ENCODE measurements at places on chromosomes 16 and 17.

DNA sequence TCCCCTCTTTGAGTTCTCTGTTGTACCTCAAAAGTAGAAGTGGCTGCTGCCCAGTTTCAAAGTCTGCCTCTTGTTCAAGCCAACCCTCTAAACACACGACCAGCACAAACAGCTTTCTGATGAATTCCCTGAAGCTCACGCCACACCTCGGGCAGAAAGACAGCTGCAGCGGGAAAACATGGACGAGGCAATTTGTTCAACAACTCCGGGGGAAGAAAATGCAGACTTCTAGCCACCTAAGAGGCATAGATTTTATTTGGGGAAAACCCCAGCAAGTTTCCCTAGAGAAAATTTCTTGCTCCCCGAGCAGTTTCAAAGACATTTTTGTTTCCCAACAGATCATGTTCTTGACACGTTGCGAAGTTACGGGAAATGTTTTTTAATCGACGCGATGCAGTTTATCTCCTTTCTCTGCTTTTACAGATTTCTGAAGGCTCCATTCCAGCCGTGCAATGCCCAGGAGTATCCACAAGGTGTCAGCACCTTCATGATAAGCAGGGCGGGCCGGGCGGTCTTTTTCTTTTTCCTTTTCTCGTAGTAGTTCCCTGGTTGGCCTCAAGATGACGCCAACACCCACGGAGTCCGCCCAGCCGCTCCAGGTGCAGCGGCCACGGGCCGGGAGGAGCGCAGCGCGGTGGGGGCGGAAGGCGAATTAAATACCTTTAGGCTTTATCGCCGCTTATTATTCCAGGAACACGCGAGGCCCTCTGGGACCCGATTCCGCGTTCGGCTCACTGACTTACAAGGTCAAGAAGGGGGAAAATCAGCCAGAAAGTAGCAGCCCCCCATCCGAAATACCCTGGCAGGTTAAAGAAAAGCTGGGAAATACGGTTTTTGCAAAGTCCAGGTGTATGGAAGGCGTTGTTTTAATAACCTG, 2.9 kb upstream of the FOXC2 start:
- DNase-seq: no peak

DNA sequence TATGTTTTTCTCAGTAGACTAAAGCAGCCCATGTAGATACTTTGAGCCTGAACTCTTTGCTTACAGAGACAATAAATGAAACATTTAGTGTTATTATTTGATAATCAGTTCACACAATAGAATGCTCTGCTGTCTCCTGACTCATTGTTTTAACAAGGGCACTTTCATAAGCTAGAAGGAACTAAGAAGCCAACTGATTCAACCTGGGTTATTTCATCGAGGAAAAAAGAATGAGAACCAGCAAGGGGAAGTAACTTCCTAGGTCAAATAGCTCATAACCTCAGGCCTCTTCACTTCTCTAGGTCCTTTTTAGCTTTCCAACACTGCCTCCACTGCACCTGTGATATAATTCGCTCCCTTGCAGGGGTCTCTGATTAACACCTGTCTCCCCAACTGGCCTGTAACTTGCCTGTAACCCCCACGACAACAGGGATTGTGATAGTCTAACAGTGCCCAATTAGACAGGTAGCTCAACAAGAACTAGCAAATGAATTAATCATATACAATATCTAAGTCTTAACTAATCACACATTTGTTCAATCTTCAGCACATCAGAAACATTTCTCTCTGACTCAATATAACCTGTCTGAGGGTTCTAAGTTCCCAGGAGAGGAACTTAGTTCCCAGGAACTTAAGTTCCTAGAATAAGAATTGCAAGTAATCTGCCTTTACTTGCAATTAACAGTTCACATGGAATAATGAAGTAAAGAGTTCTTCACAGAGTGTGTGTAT, 34.8 kb downstream of the RFFL start:
- no peak for DNase-seq

DNA sequence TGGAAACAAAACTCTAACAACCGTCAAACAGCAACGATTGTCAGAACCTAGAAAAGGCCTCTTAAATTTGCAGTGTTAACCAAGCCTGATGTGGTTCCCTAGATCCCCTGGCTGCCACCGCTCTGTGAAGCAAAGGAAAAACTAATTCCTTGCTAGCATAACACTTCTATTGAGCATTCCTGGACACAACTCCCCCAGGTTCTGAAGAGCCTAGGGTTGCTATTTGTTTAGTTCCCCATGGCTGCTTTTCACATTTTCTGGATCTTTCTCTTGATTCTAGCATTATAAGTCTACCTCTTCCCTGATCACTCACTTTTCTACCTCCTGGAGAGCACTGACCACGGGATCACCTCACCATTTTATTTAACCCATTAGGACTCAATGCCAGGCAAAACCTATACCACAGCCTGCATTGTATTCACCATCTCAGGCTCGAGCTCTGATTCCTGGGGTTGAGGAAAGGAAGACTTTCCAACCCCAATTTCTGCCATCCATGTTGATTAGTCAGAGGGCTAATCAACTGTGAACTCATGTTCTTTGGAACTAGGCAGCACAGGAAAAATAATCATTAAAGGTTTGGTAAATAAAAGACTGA, 692 bp upstream of the KCNJ16 start:
- no peak for DNase-seq

DNA sequence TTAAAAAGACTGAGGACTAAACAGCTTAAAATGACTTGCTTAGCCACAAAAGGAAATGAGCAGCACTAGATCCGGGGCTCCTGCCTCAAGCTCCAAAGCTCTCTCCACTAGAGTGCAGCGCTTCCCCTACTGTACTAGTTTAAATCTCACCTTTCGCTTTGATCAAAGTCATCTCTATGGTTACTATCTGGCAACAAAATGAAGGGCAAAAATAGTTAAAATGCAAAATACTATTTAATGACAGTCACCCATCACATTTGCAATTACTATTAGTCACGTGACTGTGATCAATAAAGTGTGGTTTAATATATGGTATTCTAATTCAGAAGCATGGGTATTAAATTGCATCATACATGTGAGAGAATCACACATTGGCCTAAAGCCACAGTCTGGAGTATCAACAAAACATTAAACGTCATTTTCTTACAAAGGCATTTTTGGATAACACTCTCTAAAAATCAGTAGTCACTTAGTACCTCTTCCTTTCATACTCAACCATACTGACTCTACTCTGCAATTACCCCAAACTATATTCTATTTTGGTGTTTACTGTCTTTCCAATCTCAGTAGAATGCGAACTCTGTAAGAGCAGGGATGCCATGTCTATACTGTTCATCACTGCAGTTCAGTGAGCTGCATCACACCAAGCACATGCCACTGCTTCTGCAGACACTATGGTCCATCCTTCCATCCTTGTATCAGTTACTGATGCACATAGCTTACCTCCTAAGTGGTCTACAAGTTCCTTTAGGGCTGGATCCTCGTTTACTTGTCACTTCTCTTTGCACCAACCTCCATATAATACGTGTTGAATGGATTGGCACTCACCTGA, 6.2 kb downstream of the PSMD12 start:
- DNase-seq: no peak

DNA sequence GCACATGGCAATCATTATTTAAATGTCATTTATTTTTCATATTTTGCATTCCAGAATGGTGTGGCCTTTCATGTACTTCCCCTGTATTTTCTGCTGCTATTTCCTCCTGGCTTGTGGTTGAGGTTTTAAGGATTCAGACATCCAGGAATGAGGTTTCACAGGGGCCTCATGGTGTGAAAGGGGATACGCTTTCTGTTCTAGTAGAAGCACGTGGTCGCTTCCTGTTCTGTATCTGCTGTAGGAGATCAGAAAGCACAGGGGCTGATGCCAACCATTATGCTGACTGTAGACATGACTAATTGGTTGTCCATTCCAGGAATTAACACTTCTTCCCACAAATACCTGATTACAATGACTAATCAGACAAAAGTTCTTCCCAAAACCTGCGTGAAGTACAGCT, 405.9 kb downstream of the SHISA9 start:
- peak; percentile 98 for DNase-seq

DNA sequence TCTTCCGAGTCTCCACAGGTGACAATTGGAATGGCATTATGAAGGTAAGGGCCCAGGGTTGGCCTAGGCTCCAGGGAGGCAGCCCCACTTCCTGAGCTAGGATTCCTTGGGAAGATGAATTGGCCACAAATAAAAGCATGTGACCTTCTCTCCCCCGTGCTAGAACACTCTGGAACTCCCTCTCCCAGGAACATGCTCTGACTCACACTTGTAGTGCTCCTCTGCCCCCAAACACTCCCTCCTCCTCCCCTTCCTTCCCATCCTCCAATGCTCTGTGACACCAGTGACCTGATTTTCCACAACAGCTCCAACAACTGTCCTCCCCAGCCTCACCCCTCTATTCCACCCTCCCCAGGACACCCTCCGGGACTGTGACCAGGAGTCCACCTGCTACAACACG, 16.4 kb upstream of the ABCC3 start:
- DNase-seq: no peak

DNA sequence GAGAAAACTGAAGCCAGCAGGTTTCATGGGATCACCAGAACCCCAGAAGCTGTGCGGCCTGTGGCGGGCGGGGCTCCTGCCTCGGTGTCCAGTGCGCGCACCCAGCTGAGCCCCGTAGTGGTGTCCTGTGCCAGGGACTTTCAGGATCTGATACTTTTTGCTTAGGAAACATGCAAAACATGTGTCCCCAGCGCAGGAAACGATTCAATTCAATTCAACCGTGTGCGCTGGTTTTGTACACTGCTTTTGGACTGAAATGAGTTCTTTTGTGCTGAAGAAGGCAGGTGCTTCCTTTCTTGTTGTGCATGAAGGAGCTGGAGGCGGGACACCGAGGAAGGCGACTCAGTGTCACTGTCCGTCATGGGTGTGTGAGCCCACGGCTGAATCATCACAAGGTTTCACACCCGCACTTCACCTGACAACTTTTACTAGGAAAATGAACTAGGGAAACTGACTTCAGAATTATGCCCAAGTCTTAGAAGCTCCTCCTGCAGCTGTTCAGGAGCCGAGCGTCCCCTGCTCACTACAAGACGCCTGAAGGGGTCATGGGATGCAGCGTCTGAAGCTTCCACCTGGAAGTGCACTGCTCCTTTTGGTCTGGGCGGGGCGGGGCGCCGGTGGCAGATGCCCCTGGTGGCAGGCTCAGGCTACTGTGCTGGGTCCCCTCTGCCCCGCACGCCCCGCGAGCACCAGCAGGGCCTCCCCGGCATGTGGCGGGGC, 31.4 kb upstream of the ZNF750 start:
- no peak for DNase-seq
